ENCODE measurements at places on chromosomes 1 and 21.

DNA sequence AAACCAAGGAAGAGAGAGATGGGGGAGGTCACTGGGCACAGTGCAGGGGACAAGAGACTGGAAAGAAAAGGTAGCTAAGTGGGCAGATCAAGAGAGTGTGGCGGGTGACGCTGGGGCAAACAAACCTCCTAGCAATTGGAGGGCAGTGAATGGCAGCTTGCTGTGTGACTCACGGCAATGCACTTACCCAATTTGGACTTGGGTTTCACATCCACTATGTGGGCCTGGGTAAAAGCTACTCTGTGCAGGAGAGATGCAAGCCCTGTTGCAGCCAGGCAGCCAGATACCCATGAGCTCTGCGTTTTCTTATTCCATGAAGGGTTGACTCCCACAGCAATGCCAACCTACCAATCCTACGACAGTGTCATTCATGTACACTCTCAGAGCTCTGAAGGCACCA, 9.5 kb downstream of the PLXNA2 start:
- no peak for DNase-seq

- DNase-seq = no peak
These were observed 49.2 kb upstream of the SARS1 start for GRCh38 chr1:109164538-109164937.

- no peak for DNase-seq
These were observed 16.7 kb upstream of the LDLRAP1 start for GRCh38 chr1:25526753-25527152.

DNA sequence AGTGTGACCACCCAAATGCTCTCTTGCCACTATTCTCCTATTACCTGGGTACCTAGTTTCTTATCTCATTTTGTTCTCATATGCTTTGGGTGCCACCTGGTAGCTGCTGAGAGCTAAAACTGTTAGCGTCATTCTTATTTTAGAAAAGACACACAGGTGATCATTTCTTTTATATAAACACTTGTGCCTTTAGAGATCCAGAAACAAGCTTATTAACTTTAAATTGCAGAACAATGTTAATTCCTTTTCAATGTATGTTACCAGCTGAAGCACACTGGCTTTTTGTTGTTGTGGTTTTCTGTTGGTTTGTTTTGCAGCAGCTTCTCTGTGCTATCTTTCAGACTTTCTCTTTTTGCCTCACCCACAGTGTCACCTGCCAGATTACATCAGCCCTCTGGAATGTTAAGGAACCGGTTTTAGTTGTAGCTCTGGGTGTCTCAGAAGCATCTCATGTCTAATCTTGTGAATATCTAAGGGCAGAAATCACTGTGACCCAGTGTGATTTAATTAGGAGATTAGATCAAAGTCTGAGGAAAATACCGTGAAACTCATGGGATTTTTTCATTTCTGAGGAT, 43.4 kb upstream of the SLC19A2 start:
- DNase-seq = no peak

DNA sequence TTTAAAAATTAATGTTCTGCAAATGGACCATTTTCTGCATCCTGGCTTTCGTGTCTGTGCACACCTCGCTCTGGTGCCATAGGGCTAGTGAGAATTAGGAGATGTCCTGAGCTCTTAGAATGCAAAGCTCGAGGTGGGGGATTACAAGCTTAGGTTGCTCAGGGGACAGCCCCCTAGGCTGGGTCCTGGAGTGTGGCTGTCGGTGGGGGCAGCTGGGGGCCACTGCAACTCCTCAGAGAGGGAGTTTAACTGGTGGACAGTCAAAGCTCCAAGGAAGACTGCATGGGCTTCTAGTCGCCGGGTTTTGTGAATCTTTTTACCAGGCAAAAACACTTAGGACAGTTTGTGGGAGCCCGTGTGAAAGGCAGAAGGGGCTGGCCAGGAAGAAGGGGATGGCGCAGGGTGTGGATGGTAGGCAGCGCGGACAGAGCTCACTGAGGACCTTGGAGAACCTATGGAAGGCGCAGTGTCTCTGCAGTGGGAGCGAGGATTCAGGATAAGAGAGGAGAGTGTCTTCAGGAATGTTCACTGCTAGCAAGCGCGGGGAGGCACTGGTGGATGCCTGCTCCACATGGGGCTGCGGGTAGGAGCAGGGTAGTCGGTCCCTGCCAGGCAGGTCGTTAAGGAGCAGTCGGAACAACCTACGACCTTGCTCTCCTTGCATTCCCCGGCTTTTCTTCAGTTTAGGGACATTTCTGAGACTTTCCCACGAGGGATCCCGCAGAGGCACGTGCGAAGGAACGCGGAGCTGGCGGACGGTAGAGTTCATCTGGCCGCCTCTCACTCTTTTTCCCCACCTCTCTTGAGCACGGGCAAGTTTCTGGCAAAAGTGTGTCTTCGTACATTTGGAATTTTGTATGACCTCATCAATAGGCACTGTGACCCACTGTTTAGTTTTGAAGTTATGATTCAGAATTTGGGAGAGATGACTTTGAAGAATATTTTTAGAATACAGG, 12.9 kb upstream of the KCNE1 start:
- no peak for DNase-seq

- DNase-seq = no peak
These were observed 12.7 kb downstream of the PRRX1 start for GRCh38 chr1:170676628-170677027.

DNA sequence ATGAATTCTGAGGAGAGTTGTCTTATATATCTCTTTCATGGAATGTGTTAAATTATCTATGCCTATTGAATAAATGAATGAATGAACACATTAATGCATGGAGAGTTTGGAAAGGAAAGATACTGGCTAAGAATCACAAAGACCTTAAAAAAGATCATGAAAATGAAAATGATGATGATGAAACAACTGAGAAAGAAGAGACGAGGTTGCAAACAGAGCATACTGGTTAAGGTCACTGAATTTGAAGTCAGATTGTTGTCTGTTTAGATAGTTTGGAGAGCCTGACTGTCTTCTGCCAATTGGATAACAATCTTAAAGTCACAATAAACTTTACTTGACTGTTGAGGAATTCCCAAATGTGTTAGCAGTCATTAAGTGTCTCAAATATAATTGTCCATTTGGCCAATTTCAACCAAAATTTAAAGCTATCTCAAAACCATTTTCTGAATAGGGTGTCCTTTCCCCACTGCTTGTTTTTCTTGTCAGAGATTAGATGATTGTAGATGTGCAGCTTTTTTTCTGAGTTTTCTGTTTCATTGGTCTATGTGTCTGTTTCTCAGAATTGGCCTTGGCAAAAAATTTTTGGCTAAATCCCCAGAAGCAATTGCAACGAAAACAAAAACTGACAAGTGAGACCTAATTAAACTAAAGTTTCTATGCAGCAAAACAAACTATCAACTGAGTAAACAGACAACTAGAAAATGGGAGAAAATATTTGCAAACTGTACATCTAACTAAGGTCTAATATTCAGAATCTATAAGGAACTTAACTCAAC, 132.2 kb downstream of the PTGER3 start:
- no peak for DNase-seq

DNA sequence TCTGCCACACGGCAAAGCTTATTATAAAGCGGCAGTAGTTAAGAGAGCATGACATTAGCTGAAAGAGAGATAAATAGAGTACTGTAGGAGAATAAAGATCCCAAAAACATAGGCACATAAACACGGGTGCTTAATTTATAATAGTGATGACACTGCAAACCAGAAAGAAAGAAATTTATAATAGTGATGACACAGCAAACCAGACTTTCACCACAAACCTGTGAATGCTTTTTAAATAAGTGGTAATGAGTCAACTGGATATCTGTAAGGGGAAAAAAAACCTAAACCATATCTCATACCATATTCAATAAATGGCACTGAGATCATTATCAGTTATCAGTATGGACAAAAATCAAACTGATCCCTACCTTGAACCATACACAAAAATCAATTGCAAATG, 25.5 kb downstream of the USP1 start:
- no peak for DNase-seq

DNA sequence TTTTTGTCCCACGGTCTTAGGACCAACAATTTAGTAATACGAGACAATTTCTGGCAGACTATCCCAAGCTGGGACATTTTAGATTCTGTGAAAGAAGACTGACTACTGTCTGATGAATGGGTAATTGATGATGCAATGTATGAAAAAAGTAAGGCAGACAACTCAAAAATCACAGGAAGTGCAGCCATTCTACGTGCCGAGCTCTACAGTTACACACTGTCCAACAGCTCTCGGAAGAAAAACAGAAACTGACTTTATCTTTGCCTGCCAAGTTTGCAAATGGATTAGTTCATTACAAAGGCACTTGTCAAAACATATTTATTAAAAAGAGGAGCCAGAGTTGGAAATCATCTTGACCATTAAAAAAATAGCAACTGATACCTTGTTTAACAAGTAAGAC, 31.3 kb downstream of the ZBTB8B start:
- no peak for DNase-seq

DNA sequence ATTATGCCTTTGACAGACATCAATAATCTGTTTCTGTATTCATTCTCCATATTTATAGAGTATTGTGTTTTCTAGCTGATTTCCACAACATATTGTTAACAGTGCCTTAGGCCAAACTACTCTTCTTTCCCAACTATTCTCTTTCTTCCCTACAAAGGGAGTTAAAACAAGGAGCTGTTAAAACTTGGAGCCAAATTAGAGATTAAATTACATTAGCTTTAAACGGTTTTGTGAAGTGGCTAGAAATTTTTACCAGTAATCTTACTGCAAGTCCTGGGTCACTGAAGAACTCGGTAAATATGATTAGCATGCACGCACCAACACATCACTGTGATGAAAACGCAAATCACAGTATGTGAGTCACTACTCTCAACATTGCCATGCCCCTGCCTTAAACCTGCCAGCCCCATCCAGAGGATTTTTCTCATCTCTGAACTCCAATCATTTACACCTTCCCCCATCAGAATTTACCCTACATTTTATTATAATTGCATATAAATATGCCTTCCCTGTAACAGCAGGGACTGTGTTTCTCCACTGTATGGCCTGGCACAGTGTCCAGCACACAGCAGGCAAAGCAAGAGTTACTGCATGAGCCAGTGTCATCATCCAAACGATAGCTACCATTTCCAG, 1.5 kb upstream of the PRDX6 start:
- no peak for DNase-seq

DNA sequence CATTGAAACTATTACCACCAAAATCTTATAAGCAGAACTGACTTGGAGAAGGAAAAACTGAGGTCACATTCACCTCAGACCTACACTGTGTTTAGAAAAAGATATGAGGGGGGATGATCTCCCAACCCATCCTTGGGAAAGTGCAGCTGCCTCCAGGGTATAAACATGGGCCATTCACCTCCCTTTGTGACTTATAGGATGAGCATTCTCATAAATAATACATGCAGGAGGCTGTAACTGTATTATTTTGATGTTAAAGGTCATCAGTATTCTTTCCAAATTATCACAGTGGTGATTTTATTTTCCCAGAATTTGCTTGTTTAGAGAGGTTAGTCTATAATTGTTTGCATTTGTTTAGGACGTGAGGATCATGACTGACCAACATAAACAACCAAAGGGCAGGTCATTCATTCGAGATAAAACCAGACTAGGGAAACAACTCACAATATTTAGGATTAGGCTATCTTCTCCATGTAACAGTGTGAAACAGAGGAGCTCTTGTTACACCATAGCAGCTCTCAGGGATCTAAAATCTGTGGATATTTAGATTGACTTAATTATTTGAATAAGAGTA, 109.2 kb upstream of the NR5A2 start:
- no peak for DNase-seq

DNA sequence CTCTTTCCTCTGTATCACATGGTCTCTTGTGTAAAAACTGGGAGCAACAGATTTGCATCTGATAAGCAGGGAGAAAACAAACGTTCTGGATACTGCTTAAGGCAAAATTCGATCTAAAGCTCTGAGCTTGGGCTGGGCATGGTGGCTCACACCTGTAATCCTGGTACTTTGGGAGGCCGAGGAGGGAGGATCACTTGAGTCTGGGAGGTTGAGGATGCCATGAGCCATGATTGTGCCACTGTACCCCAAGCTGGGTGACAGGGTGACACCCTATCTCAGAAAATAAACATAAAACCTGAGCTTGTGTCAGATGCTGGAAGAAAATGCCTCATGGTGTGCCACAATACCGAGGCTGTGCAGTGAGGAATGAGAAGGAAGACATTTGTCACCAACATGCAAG, 73.9 kb downstream of the SCCPDH start:
- DNase-seq = no peak

DNA sequence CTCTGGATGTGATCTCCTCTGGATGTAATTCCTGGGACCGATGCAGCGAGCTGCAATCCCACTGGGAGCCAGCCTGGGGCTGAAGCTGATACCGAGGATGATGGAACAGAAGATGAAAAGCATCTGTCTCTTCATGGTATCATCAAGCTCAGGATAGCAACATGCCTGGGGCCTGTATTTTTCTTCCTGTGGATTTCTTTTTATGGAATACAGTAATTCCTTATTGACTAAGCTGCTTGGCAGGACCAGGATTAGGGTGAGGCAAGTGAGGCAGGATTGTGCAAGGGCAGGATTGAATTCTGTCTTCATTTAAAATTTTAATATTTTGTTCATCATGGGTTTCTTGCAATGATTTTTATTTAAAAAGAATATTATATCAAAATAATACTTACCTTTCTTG, 86.6 kb downstream of the SLC25A24 start:
- DNase-seq = no peak

DNA sequence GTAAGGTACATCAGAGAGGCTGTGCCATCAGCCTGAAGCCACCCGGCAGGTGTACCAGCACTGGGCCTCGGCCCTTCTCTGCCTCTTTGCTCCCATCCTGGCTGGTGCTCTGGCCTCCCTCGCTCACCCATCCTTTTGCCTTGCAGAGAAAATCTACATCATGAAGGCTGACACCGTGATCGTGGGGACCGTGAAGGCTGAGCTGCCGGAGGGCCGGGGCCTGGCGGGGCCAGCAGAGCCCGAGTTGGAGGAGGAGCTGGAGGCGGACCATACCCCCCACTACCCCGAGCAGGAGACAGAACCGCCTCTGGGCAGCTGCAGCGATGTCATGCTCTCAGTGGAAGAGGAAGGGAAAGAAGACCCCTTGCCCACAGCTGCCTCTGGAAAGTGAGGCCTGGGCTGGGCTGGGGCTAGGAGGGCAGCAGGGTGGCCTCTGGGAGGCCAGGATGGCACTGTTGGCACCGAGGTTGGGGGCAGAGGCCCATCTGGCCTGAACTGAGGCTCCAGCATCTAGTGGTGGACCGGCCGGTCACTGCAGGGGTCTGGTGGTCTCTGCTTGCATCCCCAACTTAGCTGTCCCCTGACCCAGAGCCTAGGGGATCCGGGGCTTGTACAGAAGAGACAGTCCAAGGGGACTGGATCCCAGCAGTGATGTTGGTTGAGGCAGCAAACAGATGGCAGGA, 24.5 kb upstream of the TNFRSF1B start:
- no peak for DNase-seq

- DNase-seq = no peak
These were observed 8.9 kb upstream of the KCNN3 start for GRCh38 chr1:154879038-154879421.

Data from NCI-H1930 (cell line).